ENCODE measurements at places on chromosomes 11 and 22.
A peak's percentile ranks its signal among the peaks of the same experiment; 100 is the strongest.

GRCh38 chr11:3669742-3670183, 1.4 kb downstream of the CHRNA10 start:
- no peak for DNase-seq

- DNase-seq = no peak
Observed at GRCh38 chr11:56909563-56909962, 79.2 kb upstream of the OR5AK2 start.

GRCh38 chr11:45455536-45455935, 169.4 kb upstream of the SYT13 start:
- peak; percentile 28 for DNase-seq

- no peak for DNase-seq
Observed at GRCh38 chr11:77726524-77726923, 88.9 kb upstream of the CLNS1A start.

DNA sequence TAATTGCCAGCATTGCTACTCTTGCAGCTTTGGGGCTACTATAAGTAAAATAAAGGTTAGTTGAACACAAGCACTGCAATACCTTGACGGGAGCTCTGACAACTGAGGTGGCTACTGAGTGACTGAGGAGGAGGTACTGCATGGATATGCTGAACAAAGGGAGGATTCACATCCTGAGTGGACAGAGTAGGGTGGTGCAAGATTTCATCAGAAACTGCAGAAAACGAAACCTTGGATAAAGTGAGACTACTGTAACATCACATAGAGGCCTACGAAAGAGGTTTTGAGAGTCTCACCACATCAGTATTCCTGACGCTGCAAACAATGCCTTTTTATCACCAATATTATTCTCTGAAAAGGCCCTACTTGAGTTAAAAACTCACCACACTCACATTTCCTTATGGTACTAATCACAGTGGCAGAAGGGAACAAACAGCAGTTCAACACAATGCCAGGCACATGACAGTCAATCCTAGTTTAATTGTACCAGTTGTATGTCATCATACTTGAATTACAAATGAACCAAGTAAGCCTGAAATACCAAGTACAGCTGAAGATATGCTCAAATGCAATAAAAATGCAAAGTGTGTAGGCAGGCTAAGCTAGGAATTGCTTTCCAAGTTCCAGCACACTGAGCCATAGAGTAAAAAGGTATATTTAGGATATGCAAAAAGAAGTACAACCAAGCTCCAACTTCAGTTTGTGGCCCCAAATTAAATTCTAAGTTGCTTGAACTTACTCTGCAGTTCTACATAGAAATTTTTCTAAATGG, 4.0 kb upstream of the GPR83 start:
- DNase-seq = no peak

DNA sequence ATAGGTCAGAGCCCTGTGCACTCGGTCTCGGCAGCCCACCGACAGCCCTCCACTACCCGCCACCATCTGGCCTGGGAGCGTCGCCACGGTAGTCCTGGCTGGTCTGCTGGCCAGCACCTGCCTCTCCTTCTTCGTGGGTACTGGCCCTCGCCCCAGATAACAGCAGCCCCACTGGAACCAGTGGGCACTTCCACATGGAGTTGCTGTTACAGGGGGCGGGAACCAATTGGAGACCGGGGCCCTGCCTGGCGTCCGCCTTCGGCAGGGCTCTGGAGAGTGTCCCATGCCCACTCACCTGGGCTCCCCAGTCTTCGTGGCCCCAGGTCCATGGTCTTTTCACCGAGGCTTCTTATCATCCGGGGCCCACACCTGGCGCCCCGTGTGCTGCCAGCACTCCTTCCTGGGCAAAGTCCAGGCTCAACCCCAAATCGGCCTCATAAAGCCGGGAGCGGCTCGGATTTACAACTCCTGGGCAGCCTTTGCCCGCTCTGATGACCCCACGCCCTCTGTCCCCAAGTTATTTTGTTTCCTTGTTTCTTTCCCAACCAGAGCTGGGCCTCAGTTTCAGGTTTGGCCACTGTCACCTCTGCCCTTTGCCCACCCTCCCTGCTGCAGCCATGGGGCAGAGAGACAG, 12.9 kb upstream of the EHD1 start:
- no peak for DNase-seq

- DNase-seq = no peak
Observed at GRCh38 chr11:80355251-80355650, 914.4 kb upstream of the TENM4 start.

- DNase-seq = peak; percentile 86
Observed at GRCh38 chr11:119361056-119361787, 14.7 kb upstream of the MFRP start.

- peak; percentile 54 for DNase-seq
Observed at GRCh38 chr22:31046539-31047226, 34.4 kb upstream of the SMTN start.

GRCh38 chr11:92035488-92035887, 189.1 kb upstream of the FAT3 start:
- DNase-seq = no peak

GRCh38 chr11:127203490-127203889, 202.9 kb upstream of the KIRREL3 start:
- DNase-seq = no peak

- peak; percentile 17 for DNase-seq
Observed at GRCh38 chr22:23675502-23676415, 15.1 kb upstream of the RGL4 start.

- DNase-seq = no peak
Observed at GRCh38 chr11:10898003-10898762, 40.3 kb upstream of the ZBED5 start.

- DNase-seq = no peak
Observed at GRCh38 chr11:7495882-7496551, 10.7 kb downstream of the OLFML1 start.

DNA sequence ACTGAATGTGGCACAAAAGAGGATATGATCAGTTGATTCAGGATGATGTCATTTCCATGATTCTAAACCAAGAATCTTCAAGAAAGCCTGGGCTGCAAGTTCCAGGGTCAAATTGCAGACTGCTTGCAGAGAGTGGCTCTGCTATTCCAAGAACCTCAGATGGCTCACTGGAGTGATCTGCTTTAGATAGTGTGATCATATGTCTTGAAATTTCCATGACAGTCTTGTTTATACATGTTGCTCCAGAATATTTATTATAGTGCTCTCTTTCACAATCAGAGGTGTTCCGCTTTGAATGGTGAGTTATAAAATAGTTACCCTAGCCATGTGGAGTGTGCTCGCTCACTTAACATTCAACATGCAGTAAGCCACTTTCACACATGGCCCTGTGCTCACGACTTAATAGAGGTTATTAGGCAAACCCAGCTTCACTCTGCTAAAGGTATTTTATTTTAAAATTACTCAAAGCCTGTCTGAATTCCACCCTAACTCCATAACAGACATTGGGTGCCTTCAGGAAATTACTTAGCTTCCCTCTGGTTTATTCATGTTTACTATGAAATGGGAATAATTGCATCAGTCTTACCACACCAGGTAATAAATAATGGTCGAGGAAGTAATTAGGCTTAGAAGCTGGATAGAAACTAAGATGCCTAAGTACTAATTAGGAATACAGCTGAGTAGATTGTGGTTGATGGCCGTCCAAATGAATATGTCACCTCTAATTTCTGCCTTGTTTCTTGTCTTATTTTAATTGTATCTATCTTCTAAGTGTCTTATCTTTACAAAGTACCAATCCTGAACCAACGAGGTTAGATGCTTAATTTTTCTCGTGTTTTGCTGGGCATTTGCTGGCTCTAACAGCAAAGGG, 187.9 kb downstream of the ETS1 start:
- DNase-seq = peak; percentile 85

DNA sequence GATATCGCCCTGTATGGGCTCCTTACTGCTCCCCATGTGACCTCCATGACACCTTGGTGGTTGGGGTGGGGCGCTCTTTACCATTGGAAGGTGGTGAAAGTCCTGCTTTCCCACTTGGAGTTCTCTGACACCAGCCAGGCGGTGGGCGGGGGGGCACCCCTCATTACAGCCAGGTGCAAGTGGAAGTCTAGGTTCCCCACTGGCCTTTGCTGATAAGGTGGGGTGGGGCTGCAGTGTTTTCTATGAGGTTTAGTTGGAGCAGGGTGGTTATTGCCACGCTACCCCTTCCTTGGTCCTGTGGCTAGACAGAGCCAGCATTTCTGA, 5.5 kb upstream of the SLC37A2 start:
- no peak for DNase-seq

GRCh38 chr11:117941163-117941707, 12.0 kb upstream of the TMPRSS13 start:
- DNase-seq = no peak

GRCh38 chr11:74100735-74101134, 70.1 kb downstream of the C2CD3 start:
- no peak for DNase-seq

GRCh38 chr22:48070760-48071159, 1308.3 kb downstream of the TBC1D22A start:
- no peak for DNase-seq

Data from EH (cell line).